ENCODE measurements at places on chromosomes 3 and 15.

DNA sequence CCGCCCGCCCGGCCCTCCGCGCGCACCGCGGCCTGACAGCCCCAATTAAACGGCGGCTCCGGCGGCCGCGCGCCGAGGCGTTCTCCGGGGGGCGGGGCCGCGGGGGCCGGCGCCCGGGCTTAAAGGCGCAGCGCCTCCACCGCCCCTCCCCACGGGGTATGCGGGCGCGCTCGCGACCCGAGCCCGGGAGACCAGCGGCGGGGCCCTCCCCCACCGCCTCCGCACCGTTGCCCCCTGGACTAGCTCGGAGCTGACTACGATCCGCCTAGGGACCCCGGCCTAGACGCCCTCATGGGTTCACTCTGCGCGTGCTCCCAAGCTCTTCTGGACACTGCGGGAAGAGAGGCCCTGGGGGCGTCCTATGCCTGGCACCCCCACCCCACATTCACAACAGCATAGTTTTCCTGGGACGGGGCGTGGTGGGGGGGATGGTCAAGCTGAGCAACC is at the start of gene DUSP7:
Gene DUSP7 (minus strand): TSS at position 51 of the 447 bp plus-strand sequence. CDS start 205 bp downstream, outside the sequence.
- peak; percentile 67 for DNase-seq

DNA sequence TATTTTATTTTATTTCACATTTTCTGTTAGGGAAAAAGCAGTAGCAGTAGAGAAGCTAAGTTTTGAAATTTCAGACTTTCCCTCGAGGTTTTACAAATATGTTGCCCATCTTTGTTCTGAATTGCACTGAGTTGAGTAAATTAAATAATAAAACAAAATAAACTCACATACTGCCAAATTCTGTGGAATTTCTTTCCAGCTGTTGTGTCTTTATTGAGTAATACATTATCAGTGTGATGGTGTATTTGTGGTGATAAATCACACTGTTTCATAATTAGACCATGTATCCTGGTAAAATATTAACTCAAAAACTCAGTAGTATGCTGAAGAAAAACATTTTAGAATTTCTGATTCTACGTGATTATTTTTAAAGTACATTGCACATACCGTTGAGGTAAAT is 592.1 kb downstream of the SI start:
- DNase-seq = peak; percentile 16

DNA sequence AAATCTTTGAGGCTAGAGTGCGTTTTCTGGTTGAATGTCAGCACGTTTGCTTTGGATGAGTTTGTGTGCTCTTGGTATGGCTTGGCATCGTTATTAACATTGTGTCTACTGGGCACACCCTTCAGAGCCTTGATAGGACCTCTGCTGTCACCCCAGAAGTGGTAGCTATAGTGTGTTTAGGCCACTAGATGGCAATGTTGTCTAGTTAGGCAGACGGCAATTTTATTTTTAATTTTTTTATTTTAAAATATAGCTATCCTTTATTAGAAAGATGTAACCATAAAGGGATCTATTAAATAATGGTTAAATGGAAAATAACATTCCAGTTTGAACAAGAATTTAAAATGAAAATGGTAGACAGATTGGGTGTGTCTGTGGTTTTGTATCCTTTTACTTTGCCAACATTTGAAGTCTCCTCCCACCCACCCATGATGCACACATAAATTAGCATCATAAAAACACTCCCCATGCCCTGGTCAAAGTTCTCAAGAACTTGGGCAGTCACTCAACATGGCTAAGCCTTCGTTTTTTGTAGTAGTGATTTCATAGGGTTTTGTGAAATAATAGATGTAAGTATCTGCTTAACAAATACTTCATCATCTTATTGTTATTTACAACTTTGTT is 200.7 kb downstream of the KCNH8 start:
- DNase-seq = peak; percentile 7

- no peak for DNase-seq
These were observed 94.9 kb upstream of the ATP2B2 start for GRCh38 chr3:10600296-10600714.

- DNase-seq = no peak
These were observed 88.6 kb upstream of the RASGRF1 start for GRCh38 chr15:79179108-79179561.

DNA sequence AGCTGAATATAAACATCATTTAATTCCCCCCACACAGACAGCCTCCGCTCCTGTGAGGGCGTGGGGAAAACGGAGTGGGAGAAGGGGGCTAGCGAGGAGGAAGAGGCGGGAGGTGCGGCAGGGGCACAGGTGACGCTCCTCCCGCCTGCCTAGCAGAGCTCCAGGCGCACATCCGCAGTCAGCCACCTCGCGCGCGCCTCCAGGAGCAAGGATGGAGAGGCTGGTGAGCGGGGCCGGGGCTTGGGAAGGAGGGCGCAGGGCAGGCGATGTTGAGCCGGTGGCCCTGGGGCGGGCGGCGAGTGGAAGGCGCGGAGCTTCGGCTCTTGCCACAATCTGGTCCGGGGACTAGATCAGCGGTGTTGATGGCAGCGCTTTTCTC is at the start of gene CD200:
Gene CD200 (plus strand): TSS at position 155 of the 379 bp plus-strand sequence. CDS start 57 bp downstream, at position 212.
- DNase-seq = peak; percentile 35

- DNase-seq = peak; percentile 56
These were observed 72.5 kb downstream of the WWTR1 start for GRCh38 chr3:149585401-149585726.

DNA sequence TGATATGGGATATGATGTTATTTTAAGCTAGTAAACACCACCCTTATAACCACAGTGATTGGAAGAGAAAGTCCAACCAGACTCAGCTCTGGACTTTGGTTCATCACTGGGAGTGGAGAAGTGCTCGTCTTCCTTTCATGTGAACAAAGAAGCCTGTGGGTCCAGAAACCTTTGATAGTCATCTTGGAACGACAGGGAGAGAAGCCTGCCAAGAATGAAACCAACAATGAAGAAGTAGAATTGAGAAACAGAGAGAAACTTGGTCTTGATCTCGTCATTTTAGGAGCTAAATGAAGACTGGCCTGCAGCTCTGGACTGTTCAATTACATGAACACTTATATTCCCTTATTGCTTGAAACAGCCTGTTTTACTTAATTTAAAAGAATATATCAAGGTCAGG is 13.1 kb upstream of the SLC35G2 start:
- no peak for DNase-seq

DNA sequence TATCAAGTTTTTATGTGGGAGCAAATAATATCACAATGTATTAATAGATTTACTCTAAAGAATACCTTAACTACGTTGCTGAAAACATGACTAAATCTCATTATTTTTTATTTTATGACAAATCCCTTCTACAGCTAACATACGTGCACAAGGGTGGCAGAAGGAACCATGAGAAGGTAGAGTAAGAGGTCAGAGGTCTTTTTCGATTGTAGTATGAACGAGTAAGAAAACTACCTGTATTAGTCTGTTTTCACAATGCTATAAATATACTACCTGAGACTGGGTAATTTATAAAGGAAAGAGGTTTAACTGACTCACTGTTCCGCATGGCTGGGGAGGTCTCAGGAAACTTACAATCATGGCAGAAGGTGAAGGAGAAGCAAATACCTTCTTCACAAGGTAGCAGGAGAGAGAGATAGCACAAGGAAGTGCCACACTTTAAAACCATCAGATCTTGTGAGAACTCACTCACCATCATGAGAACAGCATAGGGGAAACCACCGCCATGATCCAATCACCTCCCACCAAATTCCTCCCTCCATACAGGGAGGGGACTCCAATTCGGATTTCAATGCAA is 95.3 kb downstream of the SUCLG2 start:
- DNase-seq = no peak

DNA sequence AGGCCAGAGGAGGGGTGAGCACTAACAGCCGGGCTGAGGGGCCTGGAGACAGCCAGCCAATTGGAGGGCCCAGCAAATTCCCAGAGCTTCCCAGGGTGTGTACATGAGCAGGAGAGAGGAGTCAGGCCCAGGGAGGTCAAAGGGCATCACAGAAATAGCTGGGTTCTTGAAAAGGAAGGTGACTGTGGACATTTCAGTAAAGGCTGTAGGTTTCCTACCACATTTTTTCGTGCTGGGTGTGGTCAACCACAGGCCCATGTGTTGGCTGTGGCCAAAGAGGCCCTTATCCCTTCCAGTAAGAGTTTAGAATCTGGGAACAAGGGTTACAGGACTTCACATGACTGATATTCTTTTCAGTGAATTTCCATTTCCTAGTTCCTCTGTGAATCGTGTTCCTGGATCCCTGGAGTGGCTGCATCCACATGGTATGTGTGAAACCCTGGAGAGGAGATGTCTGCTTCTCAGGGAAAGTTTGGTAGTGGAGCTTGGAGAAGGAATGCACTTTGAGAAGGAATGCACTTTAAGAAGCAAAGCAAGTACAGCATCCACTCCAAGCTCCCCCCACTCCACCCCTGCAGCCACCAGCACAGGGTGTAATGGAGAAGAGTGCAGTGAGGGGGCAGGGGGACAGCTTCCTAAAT is 73.2 kb upstream of the HEG1 start:
- DNase-seq = peak; percentile 97

GRCh38 chr3:122533931-122534334 is 19.2 kb upstream of the KPNA1 start:
- peak; percentile 71 for DNase-seq

- peak; percentile 39 for DNase-seq
These were observed 35.1 kb downstream of the CMTM6 start for GRCh38 chr3:32467333-32468070.

- DNase-seq = peak; percentile 4
These were observed 74.3 kb downstream of the LARS2 start for GRCh38 chr3:45462522-45463265.

GRCh38 chr15:50800715-50801114 is 35.2 kb upstream of the SPPL2A start:
- DNase-seq = no peak

DNA sequence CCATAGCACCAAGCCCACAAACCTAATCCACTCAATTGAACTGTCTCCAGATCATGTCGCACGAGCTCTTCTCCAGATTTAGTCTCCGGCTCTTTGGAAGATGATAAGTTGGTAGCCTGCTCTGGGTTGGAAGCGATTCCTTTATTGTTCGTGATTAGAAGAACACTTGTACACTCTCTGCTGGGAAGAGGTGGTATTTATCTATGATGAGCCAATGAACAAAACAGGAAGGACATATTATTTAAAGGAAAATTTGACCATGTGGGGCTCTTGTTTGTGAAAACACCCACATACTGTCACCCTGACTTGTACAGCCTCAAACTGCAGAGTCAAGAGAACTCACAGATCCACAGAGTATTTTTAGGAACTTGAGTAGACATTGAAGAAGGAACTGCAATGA is 54.4 kb downstream of the MYZAP start:
- no peak for DNase-seq

DNA sequence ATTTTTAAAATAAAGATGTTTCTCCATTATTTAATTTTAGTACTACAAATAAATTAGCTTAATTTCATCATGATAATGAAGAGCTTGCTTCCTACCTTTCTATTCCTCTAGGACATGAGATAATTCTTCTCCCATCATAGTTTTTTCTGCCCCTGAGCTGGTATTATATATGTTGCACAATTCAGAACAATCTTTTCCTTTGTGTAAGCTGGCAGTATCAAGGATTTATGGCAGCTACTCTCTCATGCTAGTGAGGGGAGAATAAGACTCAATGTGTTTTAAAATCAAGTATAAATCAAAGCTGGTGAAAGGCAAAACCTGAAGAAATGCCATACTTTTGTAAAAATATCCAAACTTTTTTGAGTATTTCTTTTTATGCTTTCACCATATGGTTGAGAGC is 1405.3 kb downstream of the SI start:
- DNase-seq = no peak

- DNase-seq = no peak
These were observed 35.3 kb downstream of the CCPG1 start for GRCh38 chr15:55372701-55373440.

DNA sequence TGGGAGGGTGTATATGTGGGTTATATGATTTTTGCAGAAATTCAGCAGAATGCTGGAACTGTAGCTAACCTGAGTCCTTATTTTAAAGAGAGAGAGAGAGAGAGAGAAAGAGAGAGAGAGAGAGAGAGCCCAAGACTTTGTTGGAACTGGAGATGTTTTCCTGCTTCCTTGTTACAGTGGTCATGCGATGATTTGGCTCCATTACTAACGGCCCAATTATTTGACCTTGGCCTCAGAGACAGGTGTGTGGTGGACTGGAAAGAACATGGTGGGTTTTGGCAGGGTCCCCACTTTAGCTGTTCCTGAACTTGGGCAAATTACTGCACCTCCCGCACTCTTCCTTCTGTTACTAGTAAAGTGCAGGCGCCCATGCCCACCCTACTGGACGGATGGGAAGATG is 14.8 kb upstream of the ACSBG1 start:
- no peak for DNase-seq

DNA sequence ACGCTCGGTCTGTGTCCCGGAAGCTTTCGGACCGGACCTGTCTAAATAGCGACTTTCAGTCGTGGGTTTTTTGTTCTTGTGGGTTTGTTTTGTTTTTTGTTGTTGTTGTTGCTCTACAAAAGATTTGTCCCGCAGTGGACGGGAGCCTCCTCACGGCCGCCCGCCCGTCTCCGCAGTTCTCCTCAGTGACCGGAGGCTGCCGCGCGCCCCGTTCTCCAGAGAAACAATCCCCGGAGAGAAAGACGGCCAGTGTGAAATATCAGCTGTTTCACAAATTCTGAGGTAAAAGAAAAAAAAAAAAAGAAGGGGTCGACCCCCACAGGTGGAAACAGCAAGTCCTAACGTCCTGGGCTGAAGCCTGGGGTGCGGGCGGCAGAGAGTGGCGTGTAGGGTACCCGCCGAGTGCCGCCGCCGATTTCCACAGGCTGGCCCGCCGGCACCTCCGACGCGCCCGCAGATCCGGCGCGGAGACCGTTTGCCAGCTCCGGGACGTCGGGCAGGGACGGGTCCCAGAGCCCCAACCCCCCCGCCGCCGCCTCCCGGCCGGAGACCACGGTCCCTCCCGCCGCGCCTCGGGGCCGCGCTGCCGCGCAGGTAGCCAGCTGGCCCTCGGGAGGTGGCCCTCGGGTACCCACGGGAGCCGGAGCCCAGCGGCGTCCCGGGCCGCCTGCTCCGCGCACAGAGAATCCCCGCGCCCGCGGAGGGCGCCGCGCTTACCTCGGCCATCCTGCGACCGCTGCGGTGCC is 478 bp downstream of the BNC1 start:
- DNase-seq = no peak

DNA sequence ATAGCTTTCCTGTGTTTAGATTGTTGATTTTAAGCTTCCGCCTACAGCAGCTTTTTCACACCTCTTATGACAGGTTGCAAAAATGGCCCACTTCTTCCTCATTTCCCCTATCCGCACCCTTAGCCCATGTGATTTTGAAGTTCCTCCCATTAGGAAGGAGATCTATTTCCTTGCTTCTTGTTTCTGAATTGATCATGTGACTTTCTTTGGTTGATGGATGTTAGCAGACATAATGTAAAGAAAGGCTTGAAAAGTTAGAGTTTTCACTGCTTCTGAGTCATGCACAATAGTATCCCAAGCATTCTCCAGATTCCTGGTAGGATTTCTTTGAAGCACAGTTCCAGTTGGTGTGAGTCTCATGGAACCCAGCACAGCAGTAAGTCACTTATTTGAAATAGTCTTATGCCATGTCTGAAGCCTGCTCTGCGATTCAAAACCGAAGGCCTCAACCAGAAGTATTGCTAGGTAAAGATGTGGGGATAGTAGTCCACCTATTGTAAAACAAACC is 76.6 kb downstream of the EDEM1 start:
- DNase-seq = peak; percentile 81

All from fibroblast of upper back skin (primary cell).